ENCODE measurements at places on chromosomes 11 and 22. TPM values are rescaled to one million over a fixed set of nuclear protein-coding genes. Genes with fewer than 3 reads are reported as not detected.

Gene NUP50
- total RNA-seq: 65.4 TPM

Gene NCAM1
- total RNA-seq: 505 TPM

Gene CRYBA4
- total RNA-seq: not detected

Gene OR8G5
- total RNA-seq: 0.16 TPM

Gene TMEM86A
- total RNA-seq: 6.9 TPM

Gene SYT8
- not detected for total RNA-seq

Gene C11orf42
- total RNA-seq: not detected

Gene ART1
- 0.16 TPM for total RNA-seq

Gene KIRREL3
- total RNA-seq: 29.3 TPM

DNA sequence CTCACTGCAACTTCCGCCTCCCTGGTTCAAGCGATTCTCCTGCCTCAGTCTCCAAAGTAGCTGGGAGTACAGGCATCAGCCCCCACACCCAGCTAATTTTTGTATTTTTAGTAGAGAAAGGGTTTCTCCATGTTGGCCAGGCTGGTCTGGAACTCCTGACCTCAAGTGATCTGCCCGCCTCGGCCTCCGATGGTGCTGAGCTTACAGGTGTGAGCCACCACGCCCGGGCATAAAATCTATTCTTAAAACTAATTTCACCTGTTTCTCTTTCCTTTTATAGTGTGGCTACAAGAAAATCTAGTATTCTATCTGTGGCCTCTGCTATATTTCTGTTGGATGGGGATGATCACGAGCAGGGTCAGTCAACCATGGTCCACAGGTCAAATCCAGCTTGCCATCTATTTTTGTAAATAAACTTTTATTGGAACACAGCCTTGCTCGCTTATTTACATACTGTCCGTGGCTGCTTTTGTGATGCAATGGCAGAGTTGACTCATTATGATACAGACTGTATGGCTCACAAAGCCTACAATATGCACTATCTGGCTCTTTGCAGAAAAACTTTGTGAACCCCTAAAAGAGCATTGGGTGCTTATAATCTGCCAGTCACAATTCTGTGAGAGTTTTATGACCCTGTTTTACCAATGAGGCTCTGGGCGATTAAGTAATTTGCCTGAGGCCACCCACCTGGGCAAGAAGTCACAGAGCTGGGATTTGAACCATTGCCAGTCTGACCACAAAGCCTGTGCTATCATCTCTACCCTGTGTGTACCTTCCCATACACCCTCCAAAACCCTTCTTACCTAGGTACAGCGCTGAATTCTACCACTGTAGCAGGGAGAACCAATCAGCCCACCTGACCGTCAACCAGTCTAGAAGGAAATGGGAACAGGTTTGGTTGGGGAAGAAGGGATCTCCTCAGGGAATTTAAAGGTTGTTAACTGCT lies 28.3 kb downstream of the SLC1A2 start:
- DNase-seq: no peak

DNA sequence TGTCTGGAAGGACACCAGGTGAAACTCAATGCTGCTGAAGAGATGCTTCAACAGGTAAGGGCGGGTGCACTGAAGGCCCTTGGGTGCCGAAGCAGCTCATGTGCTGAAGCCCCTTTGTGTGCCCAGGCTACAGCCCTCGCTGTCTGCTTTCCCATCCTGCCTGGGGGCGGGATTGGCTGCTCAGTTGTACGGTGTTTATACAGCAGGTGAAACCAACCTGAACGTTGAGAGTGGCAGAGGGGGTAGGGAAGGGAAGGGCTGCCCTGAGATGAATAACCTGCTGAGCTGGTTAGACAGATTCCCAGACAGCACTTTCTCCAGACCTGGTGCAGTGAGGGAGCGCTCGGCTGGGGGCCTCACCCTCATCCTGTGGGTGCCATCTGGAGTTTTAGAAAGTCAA lies 75.7 kb downstream of the CYB5R2 start:
- DNase-seq: no peak

DNA sequence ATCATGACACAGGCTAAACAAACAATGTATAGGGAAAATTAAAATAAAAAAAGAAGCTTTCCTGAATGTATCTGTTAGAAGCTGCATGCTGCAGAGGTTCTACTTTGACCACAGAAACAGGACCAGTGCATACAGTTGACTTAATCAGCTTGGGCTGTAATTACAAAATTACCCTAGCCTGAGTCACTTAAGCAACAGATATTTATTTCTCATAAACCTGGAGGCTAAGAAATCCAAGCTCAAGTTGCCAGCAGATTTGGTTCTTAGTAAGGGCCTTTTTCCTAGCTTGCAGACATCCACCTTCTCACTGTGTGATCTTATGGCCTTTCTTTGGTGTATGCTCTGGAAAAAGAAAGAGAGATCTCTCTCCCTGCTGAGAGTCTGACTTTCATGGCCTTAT lies 946.5 kb upstream of the RAG2 start:
- DNase-seq: no peak

GRCh38 chr11:118049771-118050170 lies 27.1 kb upstream of the TMPRSS4 start:
- no peak for DNase-seq

- DNase-seq: no peak
Measured at GRCh38 chr11:7574491-7575130, 60.8 kb downstream of the PPFIBP2 start.

- no peak for DNase-seq
Measured at GRCh38 chr11:90204832-90205646, 17.8 kb downstream of the CHORDC1 start.

- no peak for DNase-seq
Measured at GRCh38 chr22:39942439-39943230, 17.6 kb upstream of the TMA7B start.

DNA sequence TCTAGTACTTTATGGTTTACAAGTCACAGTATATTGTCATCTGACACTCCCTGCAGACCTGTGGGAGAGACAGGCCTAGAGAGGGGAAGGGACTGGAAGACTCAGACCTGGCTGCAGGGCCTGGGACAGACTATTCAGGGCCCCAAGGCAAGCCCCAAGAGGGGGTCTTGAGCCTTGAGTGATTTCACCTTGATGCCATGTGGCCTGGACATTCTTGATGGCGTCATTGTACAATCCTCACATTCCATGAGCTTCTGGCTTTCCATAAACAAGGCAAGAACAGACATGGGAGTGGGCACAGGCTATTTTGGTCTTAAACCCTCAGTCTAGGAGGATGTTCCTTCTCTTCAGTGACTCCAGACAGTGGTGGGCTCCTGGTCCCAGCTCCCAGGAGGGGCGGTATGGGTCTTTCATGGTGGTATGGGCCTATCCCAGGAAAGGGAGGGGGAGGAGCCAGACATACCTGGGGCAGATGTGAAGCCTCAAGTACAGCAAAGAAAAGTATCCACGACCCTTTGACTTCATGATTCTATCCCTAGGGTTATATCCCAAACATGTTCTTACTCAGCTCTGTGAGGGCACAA lies 1.8 kb upstream of the TBC1D10A start:
- DNase-seq: no peak

GRCh38 chr11:8788616-8789015 lies 106.0 kb downstream of the RPL27A start:
- no peak for DNase-seq

GRCh38 chr11:30310623-30311022 lies 12.3 kb upstream of the ARL14EP start:
- DNase-seq: no peak

DNA sequence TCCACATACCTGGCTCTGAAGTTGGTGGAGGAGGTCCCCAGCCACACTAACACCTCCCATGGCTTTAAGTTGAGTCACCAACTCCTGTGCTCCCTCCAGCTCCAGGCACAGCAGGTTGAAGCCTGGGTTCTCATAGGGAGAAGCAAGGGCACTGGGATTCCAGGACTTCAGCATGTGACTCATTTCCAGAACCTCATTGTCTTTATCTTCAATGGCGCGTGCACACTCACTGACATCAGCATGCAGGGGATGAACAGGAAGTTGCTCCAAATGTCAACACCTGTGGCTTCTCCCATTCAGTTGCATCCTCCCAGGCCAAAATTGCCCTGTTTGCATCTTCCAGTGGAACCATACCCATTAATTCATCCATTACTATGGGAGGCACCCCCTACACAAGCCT lies 5.8 kb upstream of the UBQLNL start:
- DNase-seq: no peak

GRCh38 chr22:17890245-17890671 lies 116.0 kb upstream of the BID start:
- no peak for DNase-seq

- DNase-seq: peak; percentile 29
Measured at GRCh38 chr11:72676861-72677341, 2.7 kb upstream of the PDE2A start.
